ENCODE measurements at places on chromosomes 5 and 9.
A peak's percentile ranks its signal among the peaks of the same experiment; 100 is the strongest.

DNA sequence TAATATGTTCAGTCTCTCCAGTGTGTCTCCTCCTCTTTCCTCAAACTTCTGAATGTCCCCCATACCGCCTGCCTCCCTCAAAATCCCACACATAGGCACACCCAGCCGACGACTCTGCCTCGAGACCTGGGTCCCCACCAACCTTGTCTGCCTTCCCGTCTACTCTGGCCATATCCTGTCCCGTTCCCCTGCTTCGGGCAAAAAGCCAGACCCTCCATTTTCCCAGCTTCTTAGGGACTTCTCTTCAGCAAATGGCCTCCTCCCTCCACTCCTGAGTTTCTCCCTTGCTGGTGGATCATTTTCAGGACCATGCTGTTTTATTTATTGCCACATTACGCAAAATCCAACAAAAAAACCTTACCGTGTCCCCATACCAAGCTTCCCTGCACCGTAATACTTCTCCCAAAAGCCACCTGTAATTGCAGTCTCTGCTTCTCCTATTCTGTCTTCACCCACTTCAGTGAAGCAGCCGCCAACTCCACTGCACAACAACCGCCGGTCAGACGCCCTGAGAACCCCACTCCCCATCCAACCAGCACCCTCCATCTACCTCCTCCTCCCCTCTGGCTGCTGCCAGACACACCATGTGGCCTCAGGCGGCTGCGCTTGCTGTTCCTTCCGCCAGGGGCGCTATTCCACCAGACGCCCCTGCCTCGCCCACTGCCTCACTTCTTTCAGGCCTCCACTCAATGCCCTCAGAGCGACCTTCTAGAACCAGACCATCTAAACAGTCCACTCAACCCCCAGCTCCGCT lies 117.0 kb downstream of the TRPM6 start:
- DNase-seq: no peak

DNA sequence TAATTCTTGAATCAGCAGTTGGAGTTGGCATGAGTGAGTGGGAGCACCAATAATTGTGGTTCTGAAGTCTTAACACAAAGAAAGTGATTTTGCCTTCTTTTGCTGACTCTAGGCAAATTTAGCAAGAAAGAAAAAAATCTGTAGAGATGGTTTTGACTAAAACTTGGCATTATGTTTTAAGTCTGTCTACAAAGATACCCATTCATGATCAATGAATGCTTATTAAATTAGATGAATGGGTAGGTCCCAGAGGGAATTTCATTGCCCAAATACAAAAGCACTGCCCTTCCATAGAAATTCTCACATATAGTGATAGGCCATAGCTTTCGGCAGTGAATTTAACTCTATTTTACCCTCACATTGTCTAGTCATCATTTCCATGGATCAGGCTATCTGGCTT lies 428.6 kb upstream of the ADAMTSL1 start:
- DNase-seq: no peak

- DNase-seq: no peak
Observed at GRCh38 chr9:34566322-34566721, 23.2 kb downstream of the CNTFR start.

GRCh38 chr9:71549023-71549422 lies 219.3 kb downstream of the CEMIP2 start:
- no peak for DNase-seq

DNA sequence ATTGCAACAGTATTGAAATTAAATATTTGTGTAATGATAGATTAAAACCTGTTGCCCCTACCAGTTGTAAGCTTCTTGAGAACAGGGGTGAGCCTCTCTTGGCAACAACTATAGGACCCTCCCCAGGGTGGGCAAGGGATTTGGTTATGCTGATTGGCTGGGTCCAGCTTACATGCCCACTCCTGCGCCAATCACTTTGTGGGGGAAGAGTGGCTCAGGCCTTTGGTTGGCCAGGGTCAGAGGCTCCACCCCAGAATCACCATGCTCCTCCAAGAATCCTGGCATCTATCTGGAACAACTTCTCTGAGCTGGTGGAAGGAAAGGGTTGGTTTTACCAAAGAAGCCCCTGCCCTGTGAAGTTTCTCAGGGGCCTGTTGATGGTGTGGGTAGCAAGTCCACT lies 8.6 kb upstream of the PITX1 start:
- no peak for DNase-seq

GRCh38 chr9:99998866-99999265 lies 92.4 kb downstream of the STX17 start:
- DNase-seq: no peak

- no peak for DNase-seq
Observed at GRCh38 chr9:108182950-108183381, 672.8 kb downstream of the ACTL7B start.

DNA sequence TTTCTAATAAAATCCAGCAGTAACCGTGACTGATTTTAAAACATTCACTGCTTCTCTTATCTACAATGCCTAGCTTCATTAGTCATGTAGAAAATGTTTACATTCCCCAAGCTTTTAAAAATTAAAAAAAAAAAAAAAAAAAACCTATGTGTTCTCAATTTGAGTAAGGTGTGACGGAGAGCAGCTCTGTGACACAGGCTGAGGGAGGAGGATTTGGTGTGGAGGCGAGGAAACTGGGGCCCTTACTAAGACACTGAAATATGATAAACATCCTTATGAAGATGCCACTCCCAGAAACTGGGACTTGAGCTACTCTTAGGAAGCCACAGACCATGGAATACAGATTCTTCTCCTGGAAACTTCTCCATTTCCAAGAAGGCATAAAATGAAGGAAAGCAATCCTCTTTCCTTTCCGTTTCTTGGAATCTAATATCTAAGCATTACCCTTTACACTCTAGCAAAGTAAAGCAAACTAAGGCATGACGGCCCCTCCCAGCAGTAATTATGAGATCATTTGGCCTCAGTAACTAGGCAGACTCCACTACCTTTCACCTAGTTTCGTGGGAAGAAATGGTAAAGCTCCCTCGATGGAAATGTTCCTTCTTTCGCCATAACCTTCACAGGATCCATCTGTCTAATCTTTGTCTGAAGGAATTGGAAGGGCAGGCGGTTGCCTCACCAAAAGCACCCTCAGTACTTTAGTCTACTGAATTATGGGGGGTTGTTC lies 23.5 kb downstream of the GRAMD2B start:
- no peak for DNase-seq

DNA sequence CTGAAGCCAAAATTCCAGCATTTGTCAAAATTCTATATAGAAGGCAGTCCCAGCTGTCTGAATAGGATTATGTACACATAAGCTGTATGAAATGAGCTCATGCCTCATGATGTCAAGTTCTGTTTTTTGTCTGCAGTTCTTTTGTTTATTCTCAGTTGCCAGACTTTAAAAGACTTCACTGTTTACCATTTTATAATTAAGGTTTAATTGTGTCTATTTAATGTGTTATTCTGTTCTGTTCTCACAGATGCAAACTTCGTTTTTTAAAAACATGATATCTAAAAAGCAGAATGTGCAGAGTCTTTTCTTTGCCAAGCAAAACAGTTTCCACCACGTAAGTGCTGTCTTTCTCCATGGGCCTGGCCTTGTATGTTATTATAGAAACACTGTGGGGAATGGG lies 31.1 kb downstream of the ERAP1 start:
- no peak for DNase-seq

DNA sequence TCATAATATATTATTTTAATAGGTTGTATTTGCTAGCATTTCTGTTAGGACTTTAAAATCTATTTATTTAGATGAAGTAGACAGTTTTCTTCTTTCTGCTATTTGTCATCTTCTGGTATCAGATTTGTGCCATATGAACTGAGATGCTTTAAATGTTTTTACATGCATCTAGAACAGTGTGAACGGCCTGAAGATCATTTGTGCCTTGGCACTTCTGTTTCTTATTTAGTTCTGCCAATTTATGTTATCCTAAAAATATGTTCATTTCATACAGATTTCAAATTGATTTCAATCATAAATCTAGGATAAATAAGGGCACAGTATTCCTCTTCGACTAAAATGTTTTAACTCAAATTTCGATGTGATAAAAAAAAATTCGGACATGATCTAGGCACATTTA lies 16.1 kb downstream of the ZBTB34 start:
- no peak for DNase-seq

- no peak for DNase-seq
Observed at GRCh38 chr9:35776018-35776417, 15.4 kb upstream of the NPR2 start.

DNA sequence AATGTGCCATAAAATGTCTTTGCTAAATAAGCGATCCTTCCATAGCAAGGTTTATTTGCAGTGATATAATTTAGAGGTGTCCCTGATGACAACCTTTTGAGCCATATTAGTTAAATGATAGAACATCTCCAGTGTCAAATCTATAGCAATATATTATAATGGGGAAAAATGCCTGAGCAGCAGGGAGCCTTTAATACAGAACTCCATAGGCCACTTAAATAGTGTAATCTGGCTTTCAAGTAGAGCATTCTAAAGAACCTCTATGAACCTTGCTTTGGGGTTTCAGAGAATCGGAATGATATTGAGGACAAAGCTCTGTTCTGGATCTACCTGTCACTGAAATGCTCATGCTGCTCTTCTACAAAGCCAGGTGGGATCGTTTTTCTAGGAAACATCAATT lies 96.7 kb upstream of the MEF2C start:
- DNase-seq: no peak

- no peak for DNase-seq
Observed at GRCh38 chr9:85038824-85039608, 369.5 kb downstream of the NTRK2 start.

GRCh38 chr5:151463137-151464029 lies 16.0 kb downstream of the SLC36A1 start:
- DNase-seq: no peak

DNA sequence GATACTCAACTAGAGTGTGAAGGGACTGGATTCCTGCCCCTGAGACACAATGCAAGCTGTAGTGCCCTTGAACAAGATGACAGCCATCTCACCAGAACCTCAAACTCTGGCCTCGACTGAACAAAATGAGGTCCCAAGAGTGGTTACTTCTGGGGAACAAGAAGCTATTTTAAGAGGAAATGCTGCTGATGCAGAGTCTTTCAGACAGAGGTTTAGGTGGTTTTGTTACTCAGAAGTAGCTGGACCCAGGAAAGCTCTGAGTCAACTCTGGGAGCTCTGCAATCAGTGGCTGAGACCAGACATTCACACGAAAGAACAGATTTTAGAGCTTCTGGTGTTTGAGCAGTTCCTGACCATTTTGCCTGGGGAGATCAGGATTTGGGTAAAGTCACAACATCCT lies 2.4 kb downstream of the ZNF483 start:
- no peak for DNase-seq

- no peak for DNase-seq
Observed at GRCh38 chr9:91071184-91071990, 269.8 kb downstream of the SYK start.

DNA sequence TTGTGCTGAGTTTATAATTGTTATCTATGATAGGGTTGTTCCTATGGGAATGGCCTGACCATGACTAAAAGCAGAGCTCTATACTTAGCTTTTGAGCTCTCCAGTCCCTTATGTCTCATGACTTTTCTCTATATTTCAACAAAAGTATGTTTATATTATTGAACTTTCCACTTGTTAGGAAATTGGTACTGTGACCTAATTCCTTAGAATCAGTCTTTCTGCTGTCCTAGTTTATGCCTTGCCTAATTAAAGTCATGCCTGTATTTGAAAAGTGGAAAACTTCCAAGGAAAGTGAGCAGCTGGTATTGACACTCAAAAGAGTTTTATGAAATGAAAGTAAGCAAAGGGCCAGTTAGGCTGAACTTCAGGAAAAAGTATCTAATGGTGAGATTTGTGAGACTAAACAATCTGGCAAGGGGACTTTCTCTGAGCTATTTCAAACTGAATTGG lies 68.6 kb downstream of the XRCC4 start:
- DNase-seq: peak; percentile 36

DNA sequence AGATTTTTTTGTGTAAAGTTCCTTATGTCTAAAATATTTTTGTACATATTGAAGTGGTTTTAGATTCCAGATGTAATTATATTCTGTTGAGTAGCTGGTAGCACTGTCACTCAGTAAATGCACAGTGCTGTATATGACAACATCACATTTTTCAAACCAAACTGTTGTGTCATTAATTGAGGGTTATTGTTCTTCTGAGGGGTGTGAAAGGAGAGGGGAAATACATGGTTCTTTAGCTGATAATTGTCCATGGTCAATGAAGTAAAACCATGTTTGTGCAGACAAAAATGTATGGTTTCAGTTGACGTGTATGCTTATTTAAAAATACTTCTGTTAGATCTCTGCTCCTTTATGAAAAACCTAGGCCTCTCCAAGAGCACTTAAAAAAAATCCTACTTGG lies 3.3 kb downstream of the ZNF462 start:
- no peak for DNase-seq

DNA sequence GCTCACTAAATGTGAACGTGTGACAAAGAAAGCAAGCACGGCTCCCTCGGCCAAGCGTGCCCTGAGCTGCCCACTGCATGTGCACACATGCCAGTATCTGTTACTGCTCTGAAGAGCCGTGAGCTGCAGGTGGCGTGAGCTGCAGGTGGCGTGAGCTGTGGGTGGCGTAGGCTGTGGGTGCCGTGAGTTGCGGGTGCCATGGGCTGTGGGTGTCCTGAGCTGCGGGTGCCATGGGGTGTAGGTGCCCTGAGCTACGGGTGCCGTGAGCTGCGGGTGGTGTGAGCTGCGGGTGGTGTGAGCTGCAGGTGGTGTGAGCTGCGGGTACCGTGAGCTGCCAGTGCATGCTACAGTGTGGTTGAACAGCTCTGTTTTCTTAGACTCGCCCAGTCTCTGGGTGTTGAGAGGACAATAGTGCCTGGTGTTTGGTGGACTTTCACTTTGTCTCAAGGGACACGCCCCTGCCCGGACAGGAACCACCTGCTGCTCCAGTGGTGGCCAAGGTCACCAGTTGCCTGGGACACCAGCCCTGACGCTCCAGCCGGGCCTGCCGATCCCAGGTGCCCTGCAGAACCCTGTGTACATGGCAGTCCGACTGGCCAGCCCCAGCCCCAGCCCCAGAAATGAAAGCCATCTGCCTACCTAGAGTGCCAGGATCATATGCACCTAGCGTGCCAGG lies 6.7 kb downstream of the CCDC187 start:
- DNase-seq: no peak

GRCh38 chr5:68187268-68188055 lies 28.1 kb upstream of the PIK3R1 start:
- no peak for DNase-seq

- DNase-seq: no peak
Observed at GRCh38 chr9:131596430-131596743, 51.1 kb downstream of the PRRT1B start.

DNA sequence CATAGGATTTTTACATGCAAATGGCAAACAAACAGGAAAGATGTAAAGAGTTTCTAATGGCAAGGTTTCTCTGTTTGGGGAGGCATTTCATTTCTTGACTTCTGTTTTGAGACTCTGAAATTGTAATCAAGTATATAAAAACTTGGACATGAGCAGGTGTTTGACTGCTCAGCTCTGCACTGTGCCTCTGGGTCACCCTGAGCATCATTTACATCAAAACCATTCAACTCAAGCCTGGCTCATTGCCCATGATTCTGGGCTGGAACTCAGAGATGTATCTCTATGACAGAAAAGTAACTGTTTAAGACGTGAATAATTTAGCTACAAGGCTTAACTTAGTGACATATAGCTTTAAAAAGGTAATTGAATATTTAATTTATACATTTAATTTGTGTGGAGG lies 1402.4 kb upstream of the NUDT12 start:
- DNase-seq: no peak
